ENCODE measurements at places on chromosomes 12 and 14.
A peak's percentile ranks its signal among the peaks of the same experiment; 100 is the strongest.

GRCh38 chr12:125152463-125152862 is 87.2 kb downstream of the AACS start:
- no peak for DNase-seq

DNA sequence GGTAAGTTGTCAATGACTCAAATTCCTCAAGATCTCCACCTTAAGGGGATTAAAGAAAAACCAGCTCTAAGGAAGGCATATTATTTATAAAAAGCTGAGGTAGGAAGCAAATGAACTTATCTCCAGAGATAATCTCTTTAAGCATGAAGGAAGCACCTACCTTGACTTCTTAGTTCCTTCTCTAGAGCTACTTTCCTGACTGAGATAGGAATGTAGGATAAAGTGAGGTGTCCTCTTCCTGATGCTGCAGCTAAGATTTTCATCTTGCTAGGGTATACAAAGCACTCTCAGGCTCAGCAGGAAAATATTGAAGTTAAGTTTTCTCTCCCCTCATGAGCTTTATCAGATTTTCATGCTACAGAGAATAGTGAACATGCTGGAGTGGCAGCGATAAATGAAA is 163.0 kb upstream of the E2F7 start:
- DNase-seq, result no peak

- DNase-seq, result no peak
Observed at GRCh38 chr12:56462565-56462964, 5.8 kb upstream of the SPRYD4 start.

GRCh38 chr14:101758913-101759593 is 2.5 kb upstream of the PPP2R5C start:
- no peak for DNase-seq

DNA sequence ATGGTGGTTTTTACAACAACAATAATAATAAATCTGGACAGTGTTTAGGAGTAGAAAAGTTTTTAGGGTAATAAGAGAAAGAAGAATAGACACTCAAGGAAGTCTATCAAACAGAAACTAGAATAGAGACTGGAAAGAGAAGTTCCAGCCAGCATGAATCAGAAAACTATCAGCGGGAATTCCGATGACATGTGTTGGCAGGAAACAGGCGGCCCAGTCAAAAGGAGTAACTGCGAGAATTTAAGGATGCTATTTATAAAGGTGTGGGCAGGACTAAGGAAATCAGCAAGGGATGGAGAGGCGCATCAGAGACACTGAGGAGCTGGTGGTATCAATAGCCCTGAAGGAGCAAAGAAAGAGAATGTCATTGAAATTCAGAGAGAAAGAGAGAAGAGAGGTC is 89.9 kb downstream of the TBX5 start:
- DNase-seq, result no peak

- no peak for DNase-seq
Observed at GRCh38 chr12:15276088-15276698, 46.1 kb upstream of the PTPRO start.

DNA sequence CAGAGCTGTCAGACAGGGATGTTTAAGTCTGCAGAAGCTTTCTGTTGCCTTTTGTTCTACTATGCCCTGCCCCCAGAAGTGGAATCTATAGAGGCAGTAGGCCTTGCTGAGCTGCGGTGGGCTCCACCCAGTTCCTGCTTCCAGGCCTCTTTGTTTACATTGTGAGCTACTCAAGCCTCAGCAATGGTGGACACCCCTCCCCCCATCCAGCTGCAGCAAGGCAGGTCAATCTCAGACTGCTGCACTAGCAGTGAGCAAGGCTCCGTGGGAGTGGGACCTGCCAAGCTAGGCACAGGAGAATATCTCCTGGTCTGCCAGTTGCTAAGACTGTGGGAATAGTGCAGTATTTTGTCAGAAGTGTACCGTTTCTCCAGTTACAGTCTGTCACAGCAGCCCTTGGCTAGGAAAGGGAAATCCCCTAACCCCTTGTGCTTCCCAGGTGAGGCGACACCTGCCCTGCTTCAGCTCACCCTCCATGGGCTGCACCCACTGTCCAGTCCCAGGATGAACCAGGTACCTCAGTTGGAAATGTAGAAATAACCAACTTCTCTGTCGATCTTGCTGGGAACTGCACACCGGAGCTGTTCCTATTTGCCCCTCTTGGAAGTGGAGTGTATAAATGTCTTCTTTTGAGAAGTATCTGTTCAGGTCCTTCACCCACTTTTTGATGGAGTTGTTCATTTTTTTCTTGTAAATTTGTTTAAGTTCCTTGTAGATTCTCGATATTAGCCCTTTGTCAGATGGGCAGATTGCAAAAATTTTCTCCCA is 213.5 kb upstream of the SLC38A2 start:
- DNase-seq, result no peak

DNA sequence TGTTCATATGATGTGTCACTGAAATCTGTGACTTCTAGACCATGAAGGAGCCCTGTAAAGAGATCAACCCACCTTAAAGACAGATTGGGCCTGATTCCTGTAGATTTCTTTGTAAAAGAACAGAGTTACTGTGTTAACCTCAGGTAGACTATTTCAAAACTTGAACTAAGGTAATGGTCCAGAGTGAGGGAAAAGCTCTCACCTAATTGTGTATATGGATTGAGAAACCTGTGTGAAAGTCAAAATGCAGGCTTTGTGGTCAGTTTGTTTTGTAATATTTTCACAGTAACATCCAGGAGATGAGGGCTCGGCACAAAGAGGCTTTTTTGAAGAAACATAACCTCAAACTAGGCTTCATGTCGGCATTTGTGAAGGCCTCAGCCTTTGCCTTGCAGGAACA is 16.4 kb downstream of the DLST start:
- DNase-seq, result no peak

GRCh38 chr14:72629534-72629933 is 264.4 kb downstream of the DPF3 start:
- no peak for DNase-seq

GRCh38 chr14:25588751-25589150 is 538.8 kb upstream of the STXBP6 start:
- DNase-seq, result no peak

- no peak for DNase-seq
Observed at GRCh38 chr12:193261-193660, 20.7 kb downstream of the SLC6A12 start.

DNA sequence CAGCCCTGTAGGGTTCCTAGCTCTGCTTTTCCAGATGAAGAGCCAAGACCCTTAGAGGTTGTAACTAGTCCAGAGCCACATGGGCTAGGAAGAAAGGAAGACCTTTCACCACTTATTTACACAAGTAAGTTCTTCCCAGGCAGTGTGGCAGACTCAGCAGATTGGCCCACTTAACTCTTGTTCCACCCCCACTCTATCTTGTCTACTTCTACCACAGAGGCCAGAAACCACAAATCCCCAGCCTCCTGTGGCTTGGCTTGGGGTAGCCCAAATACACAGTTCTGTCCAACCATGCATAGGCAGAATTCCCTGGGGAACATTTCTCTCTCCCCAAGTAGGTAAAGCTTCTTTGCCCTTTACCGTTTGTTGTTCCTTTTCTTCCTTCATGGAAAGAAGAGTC is 383.5 kb downstream of the RGS6 start:
- no peak for DNase-seq

DNA sequence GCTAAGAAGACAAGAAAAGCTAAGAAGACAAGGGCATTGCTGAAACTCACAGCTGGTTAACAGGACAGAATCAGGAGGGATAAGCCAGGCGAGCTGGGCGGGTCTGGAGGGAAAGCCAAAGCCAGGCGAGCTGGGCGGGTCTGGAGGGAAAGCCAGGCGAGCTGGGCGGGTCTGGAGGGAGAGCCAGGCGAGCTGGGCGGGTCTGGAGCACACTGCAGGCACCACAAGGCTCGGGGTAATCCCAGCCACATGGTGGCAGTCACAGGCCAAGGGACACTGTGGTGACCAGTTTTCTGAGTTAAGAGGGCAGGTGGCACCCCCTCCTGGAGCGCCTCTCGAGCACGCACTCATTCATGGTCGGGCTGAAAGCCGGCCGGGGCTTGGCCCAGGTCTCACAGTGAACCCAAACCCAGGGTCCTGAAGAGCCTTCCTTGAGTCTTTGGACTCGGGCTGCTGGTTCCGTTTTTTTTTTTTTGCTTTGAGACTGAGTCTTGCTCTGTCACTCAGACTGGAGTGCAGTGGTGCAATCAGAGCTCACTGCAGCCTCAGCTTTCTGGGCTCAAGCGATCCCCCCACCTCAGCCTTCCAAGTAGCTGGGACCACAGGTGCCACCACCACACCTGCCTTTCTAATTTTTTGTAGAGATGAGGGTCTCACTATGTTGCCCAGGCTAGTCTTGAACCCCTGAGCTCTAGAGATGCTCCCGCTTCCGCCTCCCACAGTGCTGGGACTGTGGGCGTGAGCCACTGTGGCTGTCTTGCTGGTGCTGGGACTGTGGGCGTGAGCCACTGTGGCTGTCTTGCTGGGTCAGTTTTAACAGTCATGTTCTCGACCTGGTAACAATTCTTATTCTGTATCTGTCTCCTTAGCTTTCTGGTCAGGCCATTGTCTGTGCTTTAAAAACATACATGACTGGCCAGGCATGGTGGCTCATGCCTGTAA is 40.2 kb downstream of the HSP90AA1 start:
- DNase-seq, result no peak

DNA sequence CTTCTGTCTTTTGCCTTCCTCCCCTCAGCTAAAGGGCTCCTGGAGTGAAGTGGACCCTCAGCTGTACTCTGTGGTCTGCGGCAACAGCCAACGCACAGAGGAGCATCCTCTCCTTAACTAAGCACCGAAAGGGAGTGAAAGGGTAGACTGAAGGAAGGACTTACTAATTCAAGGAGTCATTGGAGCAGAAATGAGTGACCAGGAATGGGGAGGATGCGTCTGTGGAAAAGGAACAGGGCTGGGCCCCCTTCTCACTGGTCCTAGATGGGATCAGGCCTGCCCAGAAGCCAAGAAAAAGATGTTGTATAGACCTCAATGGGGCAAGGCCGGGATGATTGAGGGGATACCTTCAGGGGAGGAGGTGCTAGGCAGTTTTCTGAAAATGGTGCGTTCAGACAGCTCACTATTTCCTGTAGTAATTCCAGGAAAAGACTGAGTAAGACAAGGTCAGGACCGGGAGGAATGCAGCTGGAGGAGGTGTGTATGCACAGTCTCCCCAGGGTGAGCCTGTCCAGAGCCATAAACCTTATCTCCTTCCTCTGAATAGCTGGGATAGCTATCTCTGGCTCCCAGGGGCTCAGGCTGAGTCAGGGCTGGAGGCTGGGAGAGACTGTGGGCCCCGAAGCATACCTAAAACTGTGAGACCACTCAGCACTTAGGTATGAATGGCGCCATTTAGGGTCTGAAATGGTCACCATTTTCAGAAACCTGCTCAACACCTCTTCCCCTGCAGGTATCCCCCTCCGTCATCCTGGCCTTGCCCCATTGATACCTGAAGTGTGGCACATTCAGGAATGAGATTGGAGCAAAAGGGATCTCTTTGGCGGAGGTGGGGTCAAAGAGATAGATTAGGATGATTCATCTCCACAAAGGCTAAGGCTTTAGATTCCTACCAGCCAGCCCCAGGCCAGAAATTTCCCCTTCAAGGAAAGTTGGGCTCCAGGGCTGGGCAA is 20.2 kb upstream of the KRT8 start:
- DNase-seq, result no peak

GRCh38 chr14:95885866-95886265 is 9.2 kb downstream of the TUNAR start:
- DNase-seq, result no peak

- DNase-seq, result no peak
Observed at GRCh38 chr14:23562822-23563472, 4.6 kb downstream of the AP1G2 start.

DNA sequence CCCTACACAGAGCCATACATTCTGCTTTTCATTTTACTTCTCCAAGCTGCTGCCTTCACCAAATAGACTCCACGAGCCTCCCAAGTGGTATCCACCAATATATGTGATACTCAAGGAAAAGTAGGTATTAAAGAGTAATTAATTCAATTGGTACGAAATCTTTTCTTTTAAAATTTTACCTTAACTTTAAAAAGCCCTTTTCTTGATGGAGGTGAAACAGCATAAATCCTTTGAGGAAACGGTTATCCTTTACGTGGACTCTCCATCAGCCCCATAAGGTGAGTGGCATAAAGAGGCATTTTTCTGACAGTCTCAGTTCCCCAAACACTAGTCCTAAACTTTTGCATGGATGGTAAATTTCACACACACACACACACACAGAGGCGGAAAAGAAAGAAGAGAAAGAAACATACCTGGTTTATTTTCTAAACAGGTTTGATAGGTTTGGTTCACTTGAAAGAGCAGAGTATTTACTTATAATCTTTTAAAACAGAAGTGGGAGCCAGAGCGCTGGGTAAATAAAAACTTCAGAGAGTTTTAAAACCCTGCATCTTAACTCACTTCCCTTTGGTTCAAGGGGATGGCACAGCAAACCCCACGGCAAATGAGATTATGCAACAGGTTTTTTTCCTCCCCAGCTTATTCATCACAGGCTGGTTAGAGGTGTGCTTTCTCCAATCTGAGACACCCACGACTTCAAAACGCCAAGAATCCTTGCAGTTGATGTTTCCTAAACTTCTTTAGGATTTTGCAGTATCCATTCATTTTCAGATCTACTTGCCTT is 1.9 kb downstream of the DUSP16 start:
- peak; percentile 27 for DNase-seq

DNA sequence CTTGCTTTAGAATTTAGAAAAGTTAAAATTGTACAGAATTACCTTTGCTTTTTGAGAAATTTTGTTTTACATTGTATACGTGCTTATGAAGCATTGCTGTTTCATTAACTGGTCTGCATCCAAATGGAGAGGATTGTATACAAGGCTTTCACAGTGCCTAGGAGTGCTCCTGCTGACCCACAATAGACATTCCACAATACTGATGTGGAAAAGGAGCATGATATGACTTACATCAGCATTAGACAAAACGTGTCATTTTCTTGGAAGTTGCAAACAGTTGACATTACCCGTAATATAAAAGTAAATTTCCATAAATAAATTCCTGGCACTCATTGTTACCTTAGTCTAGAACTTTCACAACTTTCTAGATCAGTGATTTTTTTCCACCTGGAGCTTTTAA is 1.9 kb downstream of the PRKD1 start:
- DNase-seq, result no peak

GRCh38 chr12:59113831-59114615 is 193.7 kb upstream of the LRIG3 start:
- no peak for DNase-seq

DNA sequence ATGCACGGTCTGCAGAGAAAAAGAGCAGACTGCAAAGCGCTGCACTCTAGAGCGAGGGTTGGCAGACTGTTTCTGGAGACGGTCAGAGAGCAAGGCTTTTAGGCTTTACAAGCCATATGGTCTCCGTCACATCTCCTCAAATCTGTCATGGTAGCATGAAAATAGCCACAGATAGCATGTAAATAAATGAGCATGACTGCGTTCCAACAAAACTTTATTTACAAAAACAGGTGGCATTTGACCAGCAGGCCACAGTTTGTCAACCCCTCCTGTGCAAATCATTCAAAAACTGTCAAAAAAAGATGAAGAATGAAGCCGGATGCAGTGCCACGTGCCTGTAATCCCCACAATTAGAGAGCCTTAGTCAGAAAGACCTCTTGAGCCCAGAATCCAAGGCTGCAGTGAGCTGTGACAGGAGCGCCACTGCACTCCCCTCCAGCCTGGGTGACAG is 18.9 kb downstream of the SYNE3 start:
- no peak for DNase-seq

All from activated CD8-positive, alpha-beta memory T cell treated with anti-CD3 and anti-CD28 coated beads for 1 hour (primary cell).